NAMALWA (cell line): ENCODE measurements at places on chromosomes 6 and 20.

DNA sequence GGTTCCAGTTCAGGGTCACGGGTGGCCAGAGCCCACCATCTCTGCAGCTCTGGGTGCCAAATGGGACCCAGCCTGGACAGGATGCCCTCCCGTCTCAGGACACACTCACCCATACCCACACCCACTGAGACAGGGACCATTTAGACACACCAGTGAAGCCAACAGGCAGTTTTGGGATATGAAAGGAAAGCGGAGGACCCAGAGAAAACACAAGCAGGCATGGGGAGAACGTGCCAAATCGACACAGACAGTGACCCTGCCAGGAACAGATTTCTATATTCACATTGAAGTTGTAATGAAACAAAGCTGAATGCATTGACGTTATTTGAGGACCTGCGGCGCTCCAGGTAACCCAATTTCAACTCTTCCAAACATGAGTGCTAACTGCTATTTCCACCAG, 164.5 kb downstream of the DOK5 start:
- no peak for DNase-seq

- DNase-seq = peak; percentile 80
Observed at GRCh38 chr6:19838442-19839236, 1.5 kb downstream of the ID4 start.

DNA sequence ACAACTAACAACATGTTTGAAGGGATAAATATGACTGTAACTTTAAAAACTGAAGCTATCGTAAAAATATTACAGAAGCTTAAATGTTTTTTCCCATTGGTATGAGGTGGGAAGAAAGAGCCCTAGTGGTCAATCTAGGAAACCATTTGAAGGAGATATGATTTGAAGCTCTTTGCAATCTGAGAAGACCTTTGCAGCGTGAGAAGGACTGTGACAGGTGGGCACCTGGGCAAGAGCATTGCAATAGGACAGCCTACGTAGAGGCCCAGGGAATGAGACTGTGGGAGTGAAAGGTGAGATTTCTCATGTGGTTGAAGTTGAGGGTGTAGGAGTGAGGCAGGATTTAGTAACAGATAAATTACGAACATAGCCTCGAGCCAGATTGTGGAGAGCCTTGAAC, 108.0 kb upstream of the PDE7B start:
- no peak for DNase-seq

DNA sequence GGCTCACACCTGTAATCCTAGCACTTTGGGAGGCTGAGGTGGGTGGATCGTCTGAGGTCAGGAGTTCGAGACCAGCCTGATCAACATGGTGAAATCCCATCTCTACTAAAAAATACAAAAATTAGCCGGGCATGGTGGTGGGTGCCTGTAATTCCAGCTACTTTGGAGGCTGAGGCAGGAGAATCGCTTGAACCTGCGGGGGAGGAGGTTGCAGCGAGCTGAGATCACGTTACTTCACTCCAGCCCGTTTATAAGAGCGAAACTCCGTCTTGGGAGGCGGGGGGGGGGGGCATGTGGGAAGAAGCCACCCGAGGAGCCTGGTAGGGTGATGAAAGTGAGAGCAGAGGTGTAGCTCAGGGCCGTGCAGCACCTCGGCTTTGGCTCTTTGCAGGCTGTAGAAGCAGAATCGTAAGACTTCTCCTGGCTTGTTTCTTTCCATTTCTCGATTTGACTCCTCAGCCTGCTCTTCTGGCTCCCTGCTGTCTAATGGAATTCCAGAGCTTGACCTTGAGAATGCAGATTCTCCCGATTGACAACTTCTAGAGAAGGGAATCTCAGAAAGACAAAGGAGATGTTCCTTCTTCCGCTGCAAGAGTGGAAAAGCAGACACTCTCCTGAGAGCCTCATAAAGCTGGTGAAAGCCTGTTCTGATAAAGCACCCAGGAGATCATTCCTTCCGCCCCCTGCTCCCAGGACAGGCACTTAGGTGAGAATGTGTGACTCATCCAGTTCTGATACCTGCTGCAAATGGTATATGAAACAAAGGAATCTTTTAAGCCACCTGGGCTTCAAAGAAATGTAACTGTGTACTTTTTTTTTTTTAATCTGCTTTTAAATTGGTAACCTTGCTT, 26.0 kb upstream of the PPP1R16B start:
- no peak for DNase-seq

GRCh38 chr6:29933955-29934354, 8.4 kb upstream of the HLA-A start:
- DNase-seq = no peak

- peak; percentile 80 for DNase-seq
Observed at GRCh38 chr20:39049684-39050554, 87.8 kb downstream of the DHX35 start.

GRCh38 chr6:2839195-2839981, 2.3 kb downstream of the SERPINB1 start:
- no peak for DNase-seq
